Astrocyte of the hippocampus (primary cell): ENCODE measurements at places on chromosomes 6 and 20.

GRCh38 chr6:14165091-14165490, 47.5 kb downstream of the CD83 start:
- peak; percentile 92 for DNase-seq

DNA sequence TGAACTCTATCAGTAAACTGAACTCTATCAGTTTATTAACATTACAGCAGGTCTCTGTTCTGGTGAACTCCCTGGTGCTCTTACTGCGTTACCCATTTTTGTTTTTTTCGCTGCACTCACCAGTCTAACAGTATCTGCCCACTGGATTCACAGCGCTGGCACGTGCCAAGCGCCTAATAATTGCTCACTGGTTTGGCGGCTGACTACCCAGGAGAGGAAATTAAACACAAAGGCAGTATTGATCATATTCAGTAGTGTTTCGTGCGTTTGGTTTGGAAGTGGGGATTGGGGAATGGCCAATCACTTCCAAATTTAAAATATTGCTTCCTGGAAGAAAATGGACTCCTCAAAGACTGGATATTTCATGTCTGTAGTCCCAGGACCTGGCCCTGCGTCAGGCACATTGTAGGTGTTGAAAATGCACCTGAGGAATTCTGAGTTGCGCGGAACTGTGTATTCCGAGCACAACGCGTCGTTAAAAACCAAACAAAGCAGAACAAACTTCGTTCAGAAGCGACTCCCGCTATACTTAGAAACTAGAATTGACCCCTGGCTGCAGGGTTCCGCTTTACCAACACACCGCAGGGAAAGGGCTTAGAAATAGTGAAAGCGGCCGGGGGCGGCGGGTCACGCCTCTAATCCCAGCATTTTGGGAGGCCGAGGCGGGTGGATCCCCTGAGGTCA, 1.1 kb upstream of the RPS12 start:
- peak; percentile 62 for DNase-seq

GRCh38 chr6:159819932-159820640, 20.0 kb downstream of the PNLDC1 start:
- no peak for DNase-seq

GRCh38 chr20:58646257-58646656, 4.8 kb upstream of the STX16 start:
- DNase-seq: no peak

DNA sequence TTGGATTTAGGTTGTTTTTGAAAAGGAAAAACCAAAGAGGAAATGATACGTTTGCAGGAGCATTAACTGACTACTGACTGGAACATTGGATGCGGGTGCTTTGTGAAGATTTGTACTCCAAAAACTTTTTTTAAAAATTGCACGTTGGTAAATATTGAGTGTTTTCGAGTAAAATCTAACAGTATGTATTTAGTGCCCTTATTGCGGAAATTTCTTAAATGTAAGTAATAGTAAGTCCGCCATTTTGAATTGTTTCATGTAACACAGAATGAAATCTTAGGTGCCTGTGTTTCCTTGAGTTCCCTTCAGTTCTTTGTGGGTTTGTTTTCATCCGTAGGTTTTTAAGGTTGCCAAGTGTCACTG, 15.2 kb upstream of the LIN28B start:
- DNase-seq: no peak

DNA sequence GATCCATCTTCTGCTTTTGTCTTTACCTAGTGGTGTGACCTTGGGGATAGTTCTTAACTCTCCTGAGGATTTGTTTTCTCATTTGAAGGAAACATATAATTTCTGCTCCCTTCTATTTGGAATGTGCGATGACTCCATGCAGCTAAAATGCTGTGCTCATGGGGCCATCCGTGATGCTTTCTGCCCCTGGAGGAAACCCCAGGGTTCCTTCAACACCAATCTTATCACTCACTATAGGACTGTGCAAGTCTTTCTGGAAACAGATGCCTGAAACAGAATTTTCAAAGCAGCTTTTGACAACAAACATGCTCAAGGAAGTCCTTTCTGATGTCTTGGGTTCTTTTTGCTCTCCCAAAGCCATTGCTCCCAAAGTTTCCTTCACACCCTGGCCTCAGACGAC, 128.8 kb upstream of the GGTLC1 start:
- no peak for DNase-seq

- peak; percentile 22 for DNase-seq
Observed at GRCh38 chr6:2020909-2021308, 224.5 kb downstream of the GMDS start.

DNA sequence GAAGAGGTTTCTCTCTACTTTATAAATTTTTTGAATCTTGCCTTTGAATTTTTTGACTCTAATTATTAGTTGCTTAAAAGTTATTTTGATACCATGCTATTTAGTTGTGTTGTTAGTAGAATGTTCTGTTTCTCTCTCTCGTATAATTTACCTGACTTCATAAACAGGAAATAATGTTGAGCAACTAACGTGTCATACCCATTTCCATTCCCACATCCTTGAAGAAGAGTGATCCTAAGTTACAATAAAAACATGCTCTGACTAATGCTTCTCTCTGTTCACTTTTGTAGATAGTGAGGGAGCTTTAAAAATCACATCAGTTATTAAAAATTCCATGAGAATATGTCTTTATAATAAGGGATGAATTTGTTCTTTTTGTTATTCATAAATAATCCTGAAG, 69.7 kb downstream of the SAMD5 start:
- no peak for DNase-seq

DNA sequence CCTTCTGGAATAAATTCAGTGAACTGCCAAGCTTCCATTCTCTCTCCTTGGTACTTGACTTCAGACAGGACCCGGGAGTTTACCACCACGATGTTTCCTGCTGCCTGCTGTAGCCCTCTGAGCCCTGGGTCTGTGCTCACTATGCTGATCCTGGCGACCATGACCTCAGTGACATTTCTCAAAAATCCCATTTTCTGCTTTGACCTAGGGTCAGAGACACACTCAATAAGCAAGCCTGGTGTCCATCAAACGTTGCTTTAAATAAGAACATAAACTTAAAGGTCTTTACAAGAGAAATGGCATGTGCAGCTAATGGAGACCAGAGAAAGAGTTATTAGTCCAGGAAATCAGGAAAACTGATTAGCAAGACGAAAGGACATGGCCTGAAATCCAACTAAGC, 509.7 kb upstream of the SULF2 start:
- DNase-seq: no peak

DNA sequence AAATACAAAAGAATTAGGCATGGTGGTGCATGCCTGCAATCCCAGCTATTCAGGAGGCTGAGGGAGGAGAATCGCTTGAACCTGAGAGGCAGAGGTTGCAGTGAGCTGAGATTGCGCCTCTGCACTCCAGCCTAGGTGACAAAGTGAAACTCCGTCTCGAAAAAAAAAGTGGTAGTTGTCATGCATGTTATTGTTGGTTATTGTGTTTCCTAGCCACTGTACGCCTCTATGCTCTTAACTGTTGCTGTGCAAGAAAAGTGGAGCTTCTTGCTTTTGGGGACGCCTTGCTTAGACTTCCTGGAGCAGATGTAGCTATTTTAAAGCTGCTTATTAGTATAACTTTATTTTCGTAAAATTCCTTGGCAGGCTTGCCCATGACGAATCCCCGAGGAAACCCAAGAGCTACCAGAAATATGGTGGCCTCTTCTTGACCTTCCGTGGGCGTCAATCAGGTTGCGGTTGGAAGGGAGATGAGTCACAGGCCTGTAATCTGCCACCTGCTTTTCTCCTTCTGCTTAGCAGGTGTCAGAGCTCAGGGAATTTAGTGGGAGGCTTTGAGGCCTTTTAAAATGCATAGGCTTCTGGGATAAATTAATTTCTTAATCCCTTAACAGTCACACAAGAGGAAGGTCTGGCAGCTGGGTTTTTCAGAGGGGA, 17.3 kb downstream of the GABRR2 start:
- peak; percentile 96 for DNase-seq

DNA sequence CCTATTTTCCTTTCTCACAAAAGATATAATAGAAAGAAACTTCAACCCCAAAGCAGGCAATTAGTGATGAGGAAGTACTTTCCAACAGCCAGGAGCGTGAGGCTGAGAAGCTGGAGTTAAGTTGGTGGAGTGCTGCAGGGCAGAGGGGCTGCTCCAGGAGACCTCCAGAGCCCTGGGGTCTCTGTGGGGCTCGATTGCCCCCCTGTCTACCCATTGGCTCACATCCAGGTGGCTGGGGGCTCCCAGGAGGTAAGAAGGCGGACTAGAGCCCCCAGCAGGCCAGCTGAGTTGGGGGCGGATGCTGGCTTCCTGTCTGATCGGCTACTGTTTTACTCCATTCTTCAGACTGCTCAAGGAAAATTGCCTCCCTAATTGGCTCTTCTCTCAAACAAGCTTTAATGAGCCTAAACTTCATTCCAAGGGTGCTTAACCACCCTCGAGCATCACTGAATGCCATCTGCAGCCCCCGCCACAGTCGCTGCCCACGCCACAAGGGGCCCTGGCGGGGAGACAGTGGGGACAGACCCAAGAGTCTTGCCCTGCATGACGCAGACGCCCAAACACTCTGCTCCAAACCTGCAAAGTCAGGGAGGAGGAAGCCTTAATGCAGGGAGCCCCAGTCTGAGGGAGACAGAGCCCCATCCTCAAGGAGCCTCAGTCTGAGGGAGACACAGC, 78.6 kb downstream of the MDGA1 start:
- peak; percentile 42 for DNase-seq

GRCh38 chr6:109308018-109308492, 74.2 kb downstream of the CD164 start:
- peak; percentile 36 for DNase-seq

DNA sequence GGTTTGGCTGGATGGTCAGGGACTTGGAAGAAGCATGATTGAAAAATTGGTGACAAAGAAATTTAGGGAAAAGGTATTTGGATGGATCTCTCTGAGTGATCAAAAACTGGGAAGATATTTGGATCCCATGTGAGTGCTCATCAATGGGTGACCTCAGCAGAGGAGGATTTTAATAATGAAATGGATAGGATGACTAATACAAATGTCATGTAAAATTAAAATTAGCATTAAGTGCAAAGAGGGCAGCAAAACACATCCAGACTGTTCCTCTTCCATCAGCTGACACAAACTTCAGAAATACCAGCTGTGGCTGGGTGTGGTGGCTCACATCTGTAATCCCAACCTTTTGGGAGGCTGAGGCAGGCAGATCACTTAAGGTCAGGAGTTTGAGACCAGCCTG, 151.7 kb downstream of the THBS2 start:
- no peak for DNase-seq

DNA sequence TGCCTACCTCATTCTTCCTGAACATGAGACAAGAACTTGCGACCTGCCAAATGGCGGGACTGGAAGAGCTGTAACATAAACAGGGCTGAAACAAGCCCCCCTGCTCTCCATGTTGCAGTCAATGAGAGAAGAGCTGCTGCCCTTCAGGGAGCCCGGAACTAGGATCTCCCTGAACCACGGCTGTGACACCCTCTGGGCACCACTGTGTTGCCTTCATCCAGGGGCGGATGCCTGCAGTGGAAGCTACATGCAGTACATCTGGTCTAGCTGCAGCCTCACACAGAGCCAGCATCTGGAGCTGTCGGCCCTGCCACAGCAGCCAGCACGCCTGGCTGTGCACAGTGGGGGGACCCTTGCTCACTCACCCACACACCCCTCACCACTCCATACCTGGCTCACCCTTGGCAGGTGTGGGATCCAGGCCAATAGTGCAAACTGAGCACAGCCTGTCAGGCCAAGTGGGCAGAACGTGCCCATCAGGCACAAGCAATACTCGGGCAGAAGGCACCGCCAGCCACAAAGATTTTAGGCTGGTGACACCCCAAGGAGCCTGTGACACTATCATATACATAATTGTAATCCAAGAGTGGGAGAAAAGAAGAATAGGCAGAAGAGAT, 451.3 kb downstream of the HTR1B start:
- DNase-seq: no peak

GRCh38 chr6:126820634-126821033, 297.8 kb upstream of the RSPO3 start:
- DNase-seq: no peak

GRCh38 chr6:24980507-24981385, 45.0 kb upstream of the RIPOR2 start:
- DNase-seq: peak; percentile 79

DNA sequence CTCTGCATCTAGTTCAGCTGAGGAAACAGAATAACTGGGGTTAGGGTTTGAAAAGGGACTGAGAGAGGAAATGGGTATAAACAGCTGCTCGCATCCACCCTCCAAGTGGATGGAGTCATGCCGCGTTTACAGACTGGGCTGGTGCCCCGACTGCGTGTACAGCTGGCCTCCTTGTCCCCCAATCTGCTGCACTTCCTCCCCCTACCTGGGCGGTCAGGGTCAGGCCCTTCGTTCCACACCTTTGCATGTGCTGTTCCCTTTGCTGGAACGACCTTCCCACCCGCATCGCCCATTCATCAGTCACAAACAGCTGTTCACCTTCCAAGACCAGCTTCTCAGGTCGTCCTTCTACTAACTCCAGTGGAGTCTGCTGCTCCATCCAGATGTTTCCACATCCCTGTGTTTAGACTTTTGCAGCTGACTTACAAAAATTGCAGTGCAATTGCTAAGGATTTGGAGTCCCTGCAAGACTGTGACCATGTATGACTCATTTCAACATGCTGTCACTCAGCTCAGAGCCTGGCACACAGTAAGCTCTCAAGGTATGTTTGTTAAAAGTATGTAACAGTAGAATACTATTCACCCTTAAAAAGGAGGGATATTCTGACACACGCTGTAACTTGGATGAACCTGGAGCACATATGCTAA, 129.3 kb downstream of the DTNBP1 start:
- DNase-seq: no peak

DNA sequence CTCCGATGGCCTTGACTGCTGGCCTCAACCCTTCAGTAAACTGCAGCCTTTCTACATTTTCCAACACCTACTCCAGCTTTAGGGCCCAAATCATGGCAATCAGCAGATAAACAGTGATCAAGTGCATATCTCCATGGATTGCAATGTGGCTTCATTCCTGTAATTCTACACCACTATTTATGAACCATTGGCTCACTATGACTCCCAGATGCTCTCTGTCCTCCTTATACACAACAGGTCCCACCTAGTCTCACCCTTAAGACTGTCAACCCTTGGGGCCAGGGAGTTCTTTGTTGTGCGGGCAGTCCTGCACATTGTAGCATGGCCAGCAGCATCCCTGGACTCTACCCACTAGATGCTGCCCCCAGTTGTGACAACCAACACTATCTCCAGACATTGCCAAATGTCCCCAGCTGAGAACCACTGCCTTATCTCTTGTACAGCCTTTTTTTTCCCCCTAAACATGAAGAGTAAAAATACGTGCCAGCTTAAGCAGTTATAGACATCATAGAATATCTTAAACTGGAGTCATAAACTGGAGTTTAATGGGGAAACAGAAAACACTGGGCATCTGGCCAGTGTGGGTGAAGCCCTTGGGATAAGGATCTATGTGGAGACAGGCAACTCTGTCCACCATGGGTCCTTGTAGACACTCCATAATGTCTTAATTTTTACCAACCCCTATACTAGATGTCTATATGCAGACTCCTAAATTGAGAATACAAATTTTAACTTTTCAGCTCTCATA, 21.1 kb downstream of the MRPL14 start:
- DNase-seq: no peak
